ENCODE measurements at places on chromosomes 2 and 18. TPM values are rescaled to one million over a fixed set of nuclear protein-coding genes. Genes with fewer than 3 reads are reported as not detected.

DNA sequence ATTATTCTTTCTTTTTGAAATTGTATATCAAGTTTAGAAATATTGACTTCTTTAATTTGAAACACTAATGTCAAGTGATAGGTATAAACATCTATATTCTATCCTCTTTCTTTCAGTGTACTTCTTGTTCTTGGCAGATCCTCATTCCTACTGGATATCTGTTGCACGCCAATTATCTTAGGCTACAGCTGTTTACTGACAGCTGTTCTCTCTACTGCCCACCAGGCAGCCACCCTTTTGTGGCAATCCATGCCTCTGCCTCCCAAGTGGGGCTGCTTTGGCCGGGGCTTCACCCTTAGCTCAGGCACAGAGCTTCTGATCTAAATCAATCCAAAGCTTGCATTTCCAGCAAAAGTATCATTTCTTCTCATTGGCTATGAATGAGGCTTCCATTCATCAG lies 50.6 kb upstream of the ITSN2 start:
- H3K36me3 ChIP-seq = no peaks in the 10 kb centered on the region
- no peaks in the 10 kb centered on the region for H3K4me1 ChIP-seq
- DNase-seq = no peak
- H3K27me3 ChIP-seq = no peaks in the 10 kb centered on the region
- no peak overlapping the region for H3K4me3 ChIP-seq

Gene TRABD2A
- total RNA-seq = 1.4 TPM

- no peak within 1 kb of the TSS for H3K4me3 ChIP-seq
- H3K27ac ChIP-seq = no peak within 1 kb of the TSS
- H3K27me3 ChIP-seq = no peaks in the 10 kb centered on the region
- peak; percentile 55 for DNase-seq
- H3K36me3 ChIP-seq = no peaks in the 10 kb centered on the region
- peaks cover 37% of the 10 kb centered on the region for H3K4me1 ChIP-seq
These were observed at the start of gene KCNJ13 for GRCh38 chr2:232776435-232776834. Gene KCNJ13, minus strand, starts transcription at chr2:232776565. Its CDS starts 5,203 bp downstream, at chr2:232771362.

GRCh38 chr2:203692031-203692710 lies 14.3 kb upstream of the CD28 start:
- no peaks in the 10 kb centered on the region for H3K36me3 ChIP-seq
- no peak for DNase-seq
- H3K4me1 ChIP-seq = peaks cover 91% of the 10 kb centered on the region

DNA sequence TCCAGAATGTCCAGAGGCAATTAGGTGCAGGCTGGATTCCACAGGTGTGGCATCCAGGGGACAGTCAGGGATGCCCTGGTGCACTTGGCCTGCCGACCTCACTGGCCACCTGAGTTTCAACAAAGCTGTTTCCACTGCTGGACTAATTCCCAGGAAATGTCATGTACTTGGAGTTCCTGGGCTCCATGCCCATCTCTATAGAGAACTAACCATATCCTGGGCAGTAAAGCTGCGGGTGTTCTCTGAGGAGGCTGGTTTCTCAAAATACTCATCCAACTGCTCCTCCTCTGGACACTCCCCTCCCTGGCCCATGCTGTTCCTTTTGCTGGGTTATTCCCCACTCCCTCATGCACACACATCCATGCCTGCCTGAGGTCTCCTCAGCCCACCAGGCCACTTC lies 161.9 kb upstream of the SKOR2 start:
- H3K27me3 ChIP-seq = no peaks in the 10 kb centered on the region
- H3K4me1 ChIP-seq = no peaks in the 10 kb centered on the region
- no peak overlapping the region for H3K27ac ChIP-seq
- DNase-seq = no peak
- H3K4me3 ChIP-seq = no peak overlapping the region

Gene AQP4
- total RNA-seq = 0.27 TPM

DNA sequence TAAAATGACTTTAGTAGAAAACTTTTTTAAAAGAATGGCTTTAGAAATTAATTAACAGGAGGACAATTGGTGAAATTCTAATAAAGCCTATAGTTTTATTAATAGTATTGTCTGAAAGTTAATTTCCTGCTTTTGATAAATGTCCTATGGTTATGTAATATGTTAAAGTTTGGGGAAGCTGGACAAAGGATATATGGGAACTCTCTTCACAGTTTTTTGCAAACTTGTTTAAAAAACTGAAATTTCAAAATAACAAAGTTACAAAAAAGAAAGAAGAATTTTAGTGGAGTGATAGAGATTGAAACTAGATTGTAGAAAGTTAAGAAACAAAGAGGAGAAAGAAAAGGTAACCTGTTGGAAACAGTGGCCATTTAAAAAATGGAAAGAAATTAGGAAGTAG lies 67.3 kb downstream of the SEMA4F start:
- H3K36me3 ChIP-seq = no peaks in the 10 kb centered on the region
- no peak overlapping the region for H3K27ac ChIP-seq
- no peaks in the 10 kb centered on the region for H3K27me3 ChIP-seq
- no peak for DNase-seq
- no peaks in the 10 kb centered on the region for H3K4me1 ChIP-seq
- H3K4me3 ChIP-seq = no peak overlapping the region

Gene CNDP1
- not detected for total RNA-seq

DNA sequence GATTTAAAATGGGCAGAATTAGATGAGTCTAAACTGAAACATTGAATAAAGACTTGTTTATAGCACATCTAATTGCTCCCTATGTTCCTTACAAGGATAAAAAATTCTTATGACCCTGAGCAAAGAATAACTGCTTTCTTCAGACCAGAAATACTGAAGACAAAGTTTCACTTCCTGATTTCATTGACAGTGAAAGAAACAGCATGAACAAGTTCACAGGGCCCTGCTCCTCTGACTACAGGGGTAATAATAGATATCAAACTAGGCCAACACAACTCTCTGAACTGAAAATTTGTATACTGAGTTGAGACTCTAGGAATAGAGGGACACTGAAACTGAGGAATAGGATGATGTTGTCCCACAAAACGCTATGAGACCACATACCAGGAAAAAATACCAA lies 1383.3 kb upstream of the CDH2 start:
- no peaks in the 10 kb centered on the region for H3K4me1 ChIP-seq
- no peaks in the 10 kb centered on the region for H3K27me3 ChIP-seq
- no peak for DNase-seq
- no peak overlapping the region for H3K27ac ChIP-seq
- H3K36me3 ChIP-seq = no peaks in the 10 kb centered on the region
- H3K4me3 ChIP-seq = no peak overlapping the region

Gene SKOR2
- total RNA-seq = not detected

DNA sequence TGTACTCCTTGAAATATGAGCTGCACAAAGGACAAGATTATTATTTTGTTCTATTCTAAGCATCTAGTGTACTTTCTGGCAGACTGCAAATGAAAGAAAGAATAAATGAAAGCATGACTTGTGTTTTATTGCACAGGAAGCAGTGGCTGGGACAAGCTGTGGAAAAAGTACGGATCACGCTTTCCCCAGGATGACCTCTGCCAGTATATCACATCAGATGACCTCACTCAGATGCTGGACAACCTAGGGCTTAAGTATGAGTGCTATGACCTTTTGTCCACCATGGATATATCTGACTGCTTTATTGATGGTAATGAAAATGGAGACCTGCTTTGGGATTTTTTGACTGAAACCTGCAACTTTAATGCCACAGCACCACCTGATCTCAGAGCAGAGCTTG lies 49.4 kb downstream of the HNMT start:
- no peaks in the 10 kb centered on the region for H3K36me3 ChIP-seq
- no peak overlapping the region for H3K27ac ChIP-seq
- no peak for DNase-seq
- no peaks in the 10 kb centered on the region for H3K4me1 ChIP-seq
- H3K4me3 ChIP-seq = no peak overlapping the region
- H3K27me3 ChIP-seq = no peaks in the 10 kb centered on the region

DNA sequence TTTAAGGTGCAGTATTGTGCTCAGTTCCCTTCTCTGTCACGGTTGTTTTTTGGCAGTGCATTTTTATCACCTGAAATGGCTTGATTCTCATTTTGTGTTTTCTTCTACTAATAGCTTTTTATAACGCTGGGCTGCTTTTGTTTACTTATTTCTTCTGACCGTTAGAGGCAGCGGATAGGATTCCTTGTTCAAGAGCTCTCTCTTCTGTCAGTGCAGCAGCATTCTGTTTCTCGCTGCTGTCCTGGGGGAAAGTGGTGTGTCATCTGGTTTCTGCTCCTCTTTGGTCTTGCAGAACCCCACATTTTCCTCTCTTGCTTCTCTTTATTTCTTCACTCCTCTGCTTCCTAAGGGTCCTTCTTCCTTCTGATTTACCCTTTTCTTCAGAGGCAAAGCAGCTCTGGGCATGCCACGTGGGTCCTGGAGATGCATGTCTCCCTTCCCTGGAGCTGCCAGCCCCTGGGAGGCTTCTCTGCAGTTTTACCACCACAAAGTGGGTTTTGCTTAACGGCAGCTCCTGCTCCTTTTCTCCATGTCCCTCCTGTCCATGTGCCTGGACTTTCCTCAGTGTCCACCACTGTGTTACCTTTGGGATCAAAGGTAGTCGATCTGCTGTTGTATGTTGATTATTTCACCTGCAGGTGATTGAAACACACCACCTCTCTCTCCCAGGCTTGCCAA lies 47.3 kb upstream of the SNTG2 start:
- DNase-seq = no peak
- no peaks in the 10 kb centered on the region for H3K36me3 ChIP-seq
- H3K27me3 ChIP-seq = no peaks in the 10 kb centered on the region
- no peak overlapping the region for H3K27ac ChIP-seq
- no peak overlapping the region for H3K4me3 ChIP-seq

GRCh38 chr2:109229094-109229675 lies 100.2 kb downstream of the SH3RF3 start:
- no peaks in the 10 kb centered on the region for H3K36me3 ChIP-seq
- no peak for DNase-seq

GRCh38 chr18:34808389-34808788 lies 98.3 kb downstream of the DTNA start:
- H3K36me3 ChIP-seq = no peaks in the 10 kb centered on the region
- H3K4me3 ChIP-seq = no peak overlapping the region
- no peaks in the 10 kb centered on the region for H3K4me1 ChIP-seq
- H3K27ac ChIP-seq = no peak overlapping the region
- no peak for DNase-seq

DNA sequence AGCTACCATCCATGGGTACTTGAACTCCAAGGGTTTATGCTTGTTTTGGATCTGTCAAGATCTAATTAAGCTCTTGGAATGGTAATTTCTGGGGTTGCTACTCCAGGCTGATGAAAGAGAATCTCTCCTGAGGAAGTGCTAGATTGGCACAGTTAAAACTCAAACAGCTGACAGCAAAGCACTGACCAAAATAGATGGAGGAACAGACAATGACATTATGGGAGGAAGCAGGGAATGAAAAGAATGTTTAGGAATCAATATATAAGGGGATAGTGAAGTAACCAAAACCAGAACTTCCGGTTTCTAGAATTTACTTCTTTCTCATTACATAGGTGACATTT lies 6.3 kb downstream of the THUMPD2 start:
- H3K4me3 ChIP-seq = no peak overlapping the region
- H3K4me1 ChIP-seq = peaks cover 4% of the 10 kb centered on the region
- H3K27ac ChIP-seq = no peak overlapping the region
- H3K36me3 ChIP-seq = peaks cover 1% of the 10 kb centered on the region
- DNase-seq = no peak
- H3K27me3 ChIP-seq = no peaks in the 10 kb centered on the region

- no peak overlapping the region for H3K4me3 ChIP-seq
- H3K4me1 ChIP-seq = peaks cover 22% of the 10 kb centered on the region
- no peaks in the 10 kb centered on the region for H3K36me3 ChIP-seq
- H3K27ac ChIP-seq = no peak overlapping the region
- no peak for DNase-seq
- H3K27me3 ChIP-seq = no peaks in the 10 kb centered on the region
These were observed 81.3 kb upstream of the PELI1 start for GRCh38 chr2:64225491-64225890.

Gene STAT4
- total RNA-seq = 0.48 TPM

DNA sequence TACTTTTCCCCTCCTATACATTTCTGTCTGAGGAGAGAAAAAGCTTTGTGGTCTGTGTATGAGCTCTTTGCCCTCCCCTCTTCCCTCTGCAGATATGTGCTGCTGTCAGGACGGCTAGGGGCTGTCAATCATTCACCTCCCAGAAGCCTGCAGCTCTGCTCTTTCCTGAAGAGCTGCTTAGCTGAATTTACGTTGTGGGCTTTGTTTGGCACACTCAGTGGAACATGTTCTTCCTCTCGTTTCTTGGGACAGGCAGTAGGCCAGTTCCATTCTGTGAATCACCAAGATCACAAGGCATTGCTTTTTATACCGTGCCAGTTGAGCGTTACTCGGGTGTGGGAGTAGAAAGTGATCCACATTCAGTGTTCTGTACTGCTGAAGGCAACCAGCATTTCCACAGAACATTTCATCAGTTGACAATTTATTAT lies 136.7 kb downstream of the LAMA3 start:
- H3K27me3 ChIP-seq = no peaks in the 10 kb centered on the region
- H3K27ac ChIP-seq = no peak overlapping the region
- no peaks in the 10 kb centered on the region for H3K36me3 ChIP-seq
- H3K4me3 ChIP-seq = no peak overlapping the region
- no peak for DNase-seq
- H3K4me1 ChIP-seq = no peaks in the 10 kb centered on the region

DNA sequence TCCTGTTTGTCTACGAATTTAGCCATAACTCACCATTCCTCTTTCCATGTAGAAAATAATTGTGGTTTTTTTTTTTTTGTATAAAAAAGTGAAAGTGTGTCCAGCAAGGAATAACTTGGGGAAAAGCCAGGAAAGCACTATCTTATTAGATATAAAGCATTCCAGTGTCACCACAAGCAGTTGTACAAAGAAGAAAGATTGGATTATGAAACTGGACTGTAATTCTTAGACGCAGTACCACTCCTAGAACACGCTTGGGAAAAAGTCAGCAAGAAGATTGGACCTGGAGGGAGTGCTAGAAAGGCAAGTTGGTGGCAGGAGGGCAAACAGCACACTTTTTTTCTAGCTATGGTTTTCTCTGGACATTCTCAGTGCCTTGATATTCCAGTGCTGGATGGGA lies 186.7 kb downstream of the PARD3B start:
- H3K27ac ChIP-seq = no peak overlapping the region
- no peak for DNase-seq
- H3K4me3 ChIP-seq = no peak overlapping the region
- no peaks in the 10 kb centered on the region for H3K36me3 ChIP-seq

GRCh38 chr2:82796132-82796531 lies 1662.9 kb downstream of the SUCLG1 start:
- H3K4me3 ChIP-seq = no peak overlapping the region
- DNase-seq = no peak
- no peaks in the 10 kb centered on the region for H3K36me3 ChIP-seq
- H3K4me1 ChIP-seq = no peaks in the 10 kb centered on the region

Gene FRZB
- total RNA-seq = 0.16 TPM

DNA sequence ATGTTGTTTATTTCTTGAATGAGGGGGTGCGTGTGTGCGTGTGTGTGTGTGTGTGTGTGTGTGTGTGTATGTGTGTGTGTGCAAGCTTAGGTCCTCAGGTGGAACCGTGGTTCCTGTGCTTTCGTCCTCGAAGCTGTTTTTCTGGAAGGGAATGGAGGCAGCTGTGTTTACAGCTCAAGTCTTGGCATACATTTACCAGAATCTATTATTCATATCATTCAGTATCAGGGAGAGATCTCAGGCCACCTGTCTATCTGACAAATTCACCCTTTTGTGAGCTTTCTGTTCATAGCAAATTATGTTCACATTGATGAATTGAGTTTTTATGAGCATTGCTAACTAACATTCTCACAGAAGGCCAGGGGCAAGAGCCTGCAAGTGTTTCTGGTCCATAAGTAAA lies 550.4 kb downstream of the ARHGAP15 start:
- H3K27me3 ChIP-seq = no peaks in the 10 kb centered on the region
- no peaks in the 10 kb centered on the region for H3K36me3 ChIP-seq
- DNase-seq = no peak
- H3K27ac ChIP-seq = no peak overlapping the region
- H3K4me1 ChIP-seq = no peaks in the 10 kb centered on the region

Measured in Caco-2 (cell line).